ENCODE measurements at places on chromosomes 7 and 10. TPM values are rescaled to one million over a fixed set of nuclear protein-coding genes. Genes with fewer than 3 reads are reported as not detected.

Gene A1CF
- total RNA-seq: not detected

Gene STEAP1B
- total RNA-seq: not detected

Gene CYP26C1
- 0.10 TPM for total RNA-seq

Gene FGFBP3
- 7.5 TPM for total RNA-seq

Gene PCLO
- 17.4 TPM for total RNA-seq

Data from glutamatergic neuron (in vitro differentiated cells).